ENCODE measurements at places on chromosomes 5 and 9.

DNA sequence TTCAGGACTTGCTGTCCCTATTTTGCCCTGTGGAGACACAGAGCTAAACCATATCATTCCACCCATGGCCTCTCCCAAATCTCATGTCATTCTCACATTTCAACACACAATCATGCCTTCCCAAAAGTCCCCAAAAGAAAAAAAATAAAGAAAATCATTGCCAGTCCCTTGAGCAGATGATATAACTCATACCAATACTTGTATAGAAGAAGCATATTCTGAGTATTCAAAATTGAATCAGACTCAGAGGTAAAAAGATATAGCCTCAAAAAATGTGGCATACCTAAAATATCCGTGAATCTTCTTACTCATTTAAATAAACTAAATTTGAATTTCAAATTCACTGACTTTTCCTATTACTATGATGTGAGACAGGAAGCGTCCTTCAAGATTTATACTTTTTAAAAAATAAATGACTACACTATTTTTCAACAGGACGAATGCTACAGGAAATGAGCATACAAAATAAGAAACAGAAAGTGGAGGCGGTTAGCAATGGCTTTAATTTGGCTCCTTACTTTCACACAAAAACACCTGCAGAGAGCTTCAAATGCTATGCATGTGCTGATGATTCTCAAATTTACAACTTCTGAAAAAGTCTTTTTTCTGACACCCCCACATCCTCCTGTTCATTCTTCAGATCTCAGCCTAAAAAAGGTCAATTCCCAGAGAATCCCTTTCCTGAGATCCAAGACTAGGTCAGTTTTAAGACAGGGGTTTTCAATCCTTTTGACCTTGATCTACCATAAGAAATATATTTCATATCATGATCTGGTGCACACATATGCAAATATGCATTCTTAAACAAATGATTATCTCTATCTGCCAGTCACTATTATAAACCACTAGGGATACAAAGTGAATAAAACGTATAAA, 39.6 kb upstream of the DMXL1 start:
- peaks cover 3% of the 10 kb centered on the region for H3K4me1 ChIP-seq
- H3K36me3 ChIP-seq, result no peaks in the 10 kb centered on the region
- no peak overlapping the region for H3K4me3 ChIP-seq
- H3K27me3 ChIP-seq, result no peaks in the 10 kb centered on the region
- DNase-seq, result no peak

DNA sequence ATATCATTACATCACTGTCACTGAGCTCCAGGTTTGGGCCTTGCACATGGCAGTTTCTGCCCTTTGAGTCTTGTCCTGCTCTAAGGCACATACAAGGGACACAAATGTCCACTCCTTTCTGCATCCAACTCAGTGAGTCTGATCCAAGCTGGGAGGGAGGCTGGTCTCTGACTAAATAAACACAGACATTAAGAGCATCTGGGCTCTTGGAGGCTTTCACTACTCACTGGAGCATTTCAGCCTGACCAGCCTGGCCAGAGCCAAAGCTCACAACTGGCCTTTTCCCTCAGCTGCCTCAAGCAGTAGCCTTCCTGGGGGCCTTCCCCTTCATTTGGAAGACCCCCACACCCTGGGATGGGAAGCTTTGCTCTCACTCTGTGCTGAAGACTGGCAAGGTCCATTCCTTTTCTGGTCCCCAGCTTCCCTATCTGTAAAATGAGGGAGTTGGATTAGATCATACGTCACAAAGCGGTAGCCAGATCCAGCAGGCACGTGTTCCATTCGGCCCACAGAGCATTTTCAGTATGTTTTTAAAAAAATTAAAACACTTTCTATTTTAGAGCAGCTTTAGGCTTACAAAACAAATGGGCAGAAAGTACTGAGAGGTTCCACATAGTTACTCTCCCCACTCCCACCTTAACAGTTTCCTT, 58.6 kb upstream of the XPA start:
- H3K4me3 ChIP-seq, result no peak overlapping the region
- H3K36me3 ChIP-seq, result no peaks in the 10 kb centered on the region
- H3K27me3 ChIP-seq, result no peaks in the 10 kb centered on the region
- H3K4me1 ChIP-seq, result no peaks in the 10 kb centered on the region

DNA sequence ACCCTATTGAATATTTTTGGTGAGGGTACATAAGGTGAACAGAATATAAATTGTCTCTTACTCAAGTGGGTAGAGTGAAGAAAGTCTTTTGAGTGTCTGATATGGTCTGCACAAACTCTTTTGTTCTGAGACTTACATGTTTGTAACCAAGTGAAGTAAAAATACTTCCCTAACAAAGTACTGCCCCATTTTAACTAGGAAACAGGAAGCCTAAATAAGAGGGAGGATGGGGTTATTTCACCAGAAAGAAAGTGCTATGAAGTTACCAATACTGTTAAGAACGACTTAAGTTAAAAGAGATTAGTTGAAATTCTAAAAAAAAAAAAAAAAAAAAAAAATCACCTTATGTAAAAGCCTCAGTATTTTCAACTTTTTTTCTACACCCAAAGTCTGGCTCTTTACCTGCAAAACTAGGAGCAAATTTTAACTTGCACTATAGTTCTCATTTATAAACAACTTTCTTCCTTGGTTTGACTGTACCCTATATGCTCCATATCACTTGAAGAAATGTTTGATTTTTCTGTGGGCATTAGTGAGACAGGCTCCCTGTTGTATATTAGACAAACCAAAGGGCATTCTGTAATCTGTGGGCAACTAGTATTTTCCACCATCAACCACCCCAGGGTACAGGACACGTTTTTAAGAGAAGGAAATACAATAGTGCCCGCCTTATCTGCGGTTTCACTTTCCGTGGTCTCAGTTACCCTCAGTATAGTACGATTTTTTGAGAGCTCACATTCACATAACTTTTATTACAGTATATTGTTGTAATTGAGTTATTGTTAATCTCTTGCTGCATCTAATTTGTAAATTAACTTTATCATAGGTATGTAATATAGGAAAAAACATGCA, 127.7 kb downstream of the NR3C1 start:
- no peak overlapping the region for H3K4me3 ChIP-seq
- no peaks in the 10 kb centered on the region for H3K36me3 ChIP-seq
- no peaks in the 10 kb centered on the region for H3K4me1 ChIP-seq
- DNase-seq, result no peak
- no peaks in the 10 kb centered on the region for H3K27me3 ChIP-seq

GRCh38 chr5:166980666-166981065, 1310.8 kb upstream of the WWC1 start:
- H3K36me3 ChIP-seq, result no peaks in the 10 kb centered on the region
- no peaks in the 10 kb centered on the region for H3K27me3 ChIP-seq
- H3K4me1 ChIP-seq, result no peaks in the 10 kb centered on the region
- DNase-seq, result no peak
- no peak overlapping the region for H3K4me3 ChIP-seq

- no peak for DNase-seq
- H3K4me1 ChIP-seq, result peaks cover 25% of the 10 kb centered on the region
- no peak overlapping the region for H3K27ac ChIP-seq
- no peaks in the 10 kb centered on the region for H3K27me3 ChIP-seq
- no peak overlapping the region for H3K4me3 ChIP-seq
Measured at GRCh38 chr5:134139891-134140469, 25.5 kb downstream of the TCF7 start.

All from Peyer's patch (tissue), 4 donors.